Activated naive CD8-positive, alpha-beta T cell treated with anti-CD3 and anti-CD28 coated beads, Interleukin-2, amount 50 U/mL, for 24 hours (primary cell): ENCODE measurements at places on chromosomes 3 and 15.

DNA sequence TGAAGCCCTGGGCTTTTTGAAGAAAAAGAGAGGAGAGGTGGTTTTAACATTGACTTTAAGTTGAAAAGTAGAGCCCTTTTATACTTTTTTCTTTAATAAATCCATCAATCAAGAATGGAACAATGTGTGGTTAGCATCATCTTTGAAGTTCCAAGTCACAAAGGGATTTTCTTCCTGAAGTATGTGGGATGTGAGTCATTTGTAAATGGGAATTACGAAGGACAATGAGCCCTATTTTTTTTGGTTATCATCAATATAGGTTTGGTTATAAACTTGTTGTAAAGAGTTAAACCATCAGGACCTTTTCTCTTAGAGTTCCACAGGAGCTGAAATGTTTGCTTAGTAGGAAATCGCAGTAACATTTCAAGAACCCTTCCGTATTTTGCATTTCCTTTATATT is 38.3 kb downstream of the PIK3CA start:
- no peak for DNase-seq

DNA sequence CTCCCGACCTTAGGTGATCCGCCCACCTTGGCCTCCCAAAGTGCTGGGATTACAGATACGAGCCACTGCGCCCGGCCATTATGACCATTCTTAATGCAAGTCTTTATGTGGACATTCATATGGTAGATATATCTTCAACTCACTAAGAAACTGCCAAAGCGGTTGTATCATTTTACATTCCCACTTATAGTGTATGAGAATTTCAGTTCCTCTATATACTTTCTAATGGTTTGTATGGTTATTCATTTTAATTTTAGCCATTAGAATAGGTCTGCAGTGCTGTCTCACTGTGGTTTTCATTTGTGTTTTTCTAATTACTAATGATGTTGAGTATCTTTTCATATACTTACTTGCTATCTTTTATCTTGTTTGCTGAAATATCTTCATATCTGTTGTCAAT is 32.5 kb downstream of the TCF12 start:
- DNase-seq = no peak

DNA sequence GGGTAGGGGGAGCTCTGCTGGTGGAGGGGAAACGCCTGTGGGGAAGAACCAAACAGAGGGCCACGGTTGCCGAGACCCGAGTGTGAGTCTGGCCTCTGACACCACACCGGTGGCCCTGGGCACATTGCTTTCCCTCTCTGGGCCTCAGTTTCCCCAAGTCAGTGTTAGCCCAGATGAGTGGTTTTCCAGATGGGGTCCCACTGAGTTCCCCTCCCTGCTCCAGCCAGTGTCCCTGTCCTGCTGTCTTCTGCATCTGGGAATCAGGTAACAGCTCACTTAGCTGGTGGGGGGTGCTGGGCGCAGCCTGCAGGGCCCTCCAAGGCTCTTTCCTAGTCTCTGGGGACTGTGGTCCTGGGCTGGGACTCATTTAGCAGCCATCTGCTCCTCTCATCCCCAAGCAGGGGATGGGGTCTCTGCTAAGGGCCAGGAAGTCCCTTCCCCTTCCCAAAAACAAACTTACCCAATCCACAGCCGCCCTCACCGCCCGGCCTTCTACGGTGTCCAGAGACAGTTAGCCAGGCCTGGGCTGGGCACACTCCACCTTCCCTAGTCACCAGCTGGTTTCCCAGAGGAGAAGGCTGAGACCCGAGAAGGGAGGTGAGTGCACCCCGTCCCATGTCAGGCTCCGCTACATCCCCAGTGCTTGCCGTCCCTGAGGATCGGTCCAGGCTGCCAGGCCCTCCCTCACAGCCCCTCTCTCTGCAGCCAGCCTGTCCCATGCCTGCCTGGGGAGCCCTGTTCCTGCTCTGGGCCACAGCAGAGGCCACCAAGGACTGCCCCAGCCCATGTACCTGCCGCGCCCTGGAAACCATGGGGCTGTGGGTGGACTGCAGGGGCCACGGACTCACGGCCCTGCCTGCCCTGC is 676 bp downstream of the GP9 start:
- no peak for DNase-seq

DNA sequence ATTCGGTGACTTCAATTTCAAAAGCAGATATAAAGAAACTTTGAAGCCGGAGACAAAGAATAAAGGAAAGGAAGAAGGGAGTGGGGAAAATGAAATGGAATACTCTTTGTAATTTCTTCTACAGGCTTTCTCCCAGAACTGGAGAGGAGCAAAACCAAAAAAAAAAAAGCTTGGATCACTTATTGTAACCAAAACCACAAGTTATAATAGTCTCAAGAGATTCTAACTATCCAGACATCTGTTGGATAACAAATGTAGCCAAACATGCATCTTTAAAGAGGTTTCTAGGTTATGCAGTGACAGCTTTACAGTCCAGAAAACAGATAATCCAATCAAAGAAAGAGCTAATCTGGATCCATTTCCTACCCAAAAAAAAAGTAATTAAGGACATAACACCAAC is 36.2 kb downstream of the VGLL3 start:
- DNase-seq = no peak

DNA sequence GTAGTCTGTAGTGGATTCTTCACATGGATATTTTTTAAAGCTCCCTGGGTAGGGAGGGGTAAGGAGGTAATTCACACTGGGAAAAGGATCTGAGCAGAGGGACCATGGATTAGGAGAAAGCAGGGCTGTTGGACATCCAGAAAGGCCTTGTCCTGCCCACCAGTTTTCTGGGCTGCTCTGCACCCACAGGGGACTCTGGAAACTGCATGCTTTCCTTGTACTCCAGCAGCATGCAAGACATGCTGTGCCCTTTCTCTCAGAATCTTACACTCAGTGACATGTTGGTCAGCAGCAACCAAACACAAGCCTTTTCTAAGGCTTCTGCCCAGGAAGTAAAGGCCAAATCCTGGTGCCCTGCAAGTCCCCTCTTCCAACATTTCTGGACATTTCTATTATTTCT is 2.5 kb upstream of the FBN1 start:
- DNase-seq = no peak

- no peak for DNase-seq
These were observed 3.5 kb upstream of the UBE2E2 start for GRCh38 chr3:23199649-23200048.

DNA sequence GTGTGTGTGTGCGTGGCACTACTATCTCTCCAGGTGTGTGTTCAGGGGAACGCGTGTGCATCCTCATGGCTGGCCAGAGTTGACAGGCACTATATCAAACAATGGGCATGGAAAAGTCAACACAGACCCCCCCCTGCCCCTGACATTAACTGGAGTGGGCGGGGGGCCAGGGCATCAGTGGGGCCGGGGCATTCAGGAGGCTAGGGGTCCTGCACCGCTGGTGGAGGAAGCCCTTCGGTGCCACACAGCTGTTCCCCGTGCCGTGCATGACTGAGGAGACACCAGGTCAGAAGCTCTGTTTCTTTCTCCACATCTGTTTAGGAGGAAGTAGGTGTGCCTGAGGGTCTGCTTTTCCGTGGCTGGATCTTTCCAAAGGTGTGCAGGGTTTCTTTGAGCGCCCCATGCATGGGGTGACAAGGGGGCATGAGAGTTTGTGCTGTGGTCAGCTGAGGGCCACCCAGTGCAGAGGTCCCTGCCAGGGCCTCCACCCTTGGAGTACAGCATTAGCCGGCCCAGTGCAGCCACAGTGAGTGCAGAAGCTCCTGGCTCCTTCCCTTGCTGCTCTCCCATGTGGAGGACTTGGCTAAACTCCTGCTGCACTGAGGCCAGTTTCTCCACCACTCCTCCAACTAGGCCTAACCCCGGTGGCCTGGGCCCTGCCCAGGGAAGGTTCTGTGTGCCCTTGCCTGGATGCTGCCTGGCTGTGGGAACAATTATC is 7.5 kb downstream of the C3orf22 start:
- no peak for DNase-seq

- no peak for DNase-seq
These were observed 11.9 kb upstream of the MUC20 start for GRCh38 chr3:195708626-195709481.

- DNase-seq = peak; percentile 27
These were observed 263.6 kb upstream of the HES1 start for GRCh38 chr3:193872265-193872753.

GRCh38 chr3:46006238-46007032 is 10.8 kb upstream of the FYCO1 start:
- DNase-seq = no peak

DNA sequence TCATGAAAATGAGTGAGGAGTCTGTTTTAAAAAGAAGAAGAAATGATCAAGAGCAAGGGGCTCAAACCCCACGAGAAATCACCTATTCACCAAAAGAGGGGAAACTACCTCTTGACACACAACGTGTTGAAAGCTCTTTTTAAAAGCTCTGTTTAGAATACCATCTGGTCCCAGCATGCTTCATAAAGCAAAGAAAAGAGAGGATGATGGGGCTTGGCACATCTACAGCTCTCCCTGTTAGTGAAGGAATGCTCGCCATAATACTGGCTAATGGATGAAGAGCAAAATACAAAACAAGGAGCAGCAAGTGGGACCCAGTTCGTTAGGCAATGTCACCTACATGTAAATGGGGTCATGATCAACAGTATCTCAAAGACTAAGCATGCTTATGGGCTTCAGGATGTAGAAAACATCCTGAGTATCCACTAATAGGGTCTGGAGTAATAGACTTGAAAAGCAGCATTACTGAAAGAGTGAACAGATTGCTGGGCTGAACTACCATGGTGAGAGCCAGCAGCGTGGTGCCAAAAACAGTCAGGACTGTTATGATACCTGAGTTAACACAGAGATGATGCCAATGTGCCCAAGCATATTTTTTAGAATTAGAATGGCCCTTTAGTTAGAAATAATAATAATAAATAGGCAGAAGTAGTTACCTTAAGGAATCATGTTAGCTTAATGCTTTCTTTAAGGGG is 159.7 kb upstream of the POU1F1 start:
- DNase-seq = no peak

- peak; percentile 79 for DNase-seq
These were observed at the start of gene PDCD7 for GRCh38 chr15:65133548-65134200. TSS of gene PDCD7 (minus strand) at chr15:65133808. CDS start at chr15:65133781, 27 bp downstream.

DNA sequence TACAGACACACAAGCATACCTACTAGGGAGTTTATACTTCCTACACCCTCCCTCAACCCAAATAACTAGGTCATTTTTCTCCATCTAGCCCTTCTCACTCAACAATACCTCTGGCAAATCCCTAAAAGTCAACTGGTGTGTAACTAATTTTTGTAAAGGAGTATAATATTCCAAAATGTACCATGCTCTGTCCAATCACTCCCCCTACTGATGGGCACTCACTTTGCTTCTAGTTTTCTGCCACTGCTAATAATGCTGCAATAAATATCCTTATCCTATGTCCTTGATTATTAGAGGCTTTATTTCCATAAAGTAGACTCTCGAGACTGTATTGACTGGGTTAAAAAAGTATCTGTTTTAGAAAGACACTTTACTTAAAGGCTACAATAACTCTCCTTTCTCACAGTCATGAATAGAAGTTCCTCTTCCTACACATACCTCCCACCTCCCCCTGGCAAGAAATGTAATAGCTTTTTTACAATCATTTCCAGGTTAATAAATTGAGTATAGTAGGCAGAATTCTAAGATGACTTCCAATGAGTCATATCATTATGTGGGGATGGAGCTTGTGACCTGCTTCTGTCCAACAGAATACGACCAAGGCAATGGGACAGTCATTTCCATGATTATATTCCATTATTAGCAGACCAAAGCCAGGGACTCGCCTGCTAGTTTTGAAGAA is 30.0 kb downstream of the SHQ1 start:
- no peak for DNase-seq

DNA sequence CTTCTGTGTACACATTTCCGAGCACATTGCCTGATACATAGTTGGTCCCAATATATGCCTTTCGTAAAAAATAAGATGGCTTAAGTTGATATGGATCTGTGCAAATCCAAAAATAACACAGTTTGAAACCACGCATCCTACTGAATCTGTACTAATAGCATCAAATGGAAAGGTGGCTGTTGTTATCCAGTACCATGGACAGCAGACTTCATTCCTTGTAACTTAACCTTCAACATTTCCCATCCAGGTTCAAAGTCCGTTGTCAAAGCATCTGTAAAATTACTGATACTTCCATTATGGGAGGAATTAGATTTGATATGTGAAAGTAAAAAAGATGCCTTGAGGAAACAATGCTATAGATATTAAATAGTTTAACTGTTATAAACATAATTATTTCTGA is 65.5 kb upstream of the C3orf49 start:
- DNase-seq = no peak

DNA sequence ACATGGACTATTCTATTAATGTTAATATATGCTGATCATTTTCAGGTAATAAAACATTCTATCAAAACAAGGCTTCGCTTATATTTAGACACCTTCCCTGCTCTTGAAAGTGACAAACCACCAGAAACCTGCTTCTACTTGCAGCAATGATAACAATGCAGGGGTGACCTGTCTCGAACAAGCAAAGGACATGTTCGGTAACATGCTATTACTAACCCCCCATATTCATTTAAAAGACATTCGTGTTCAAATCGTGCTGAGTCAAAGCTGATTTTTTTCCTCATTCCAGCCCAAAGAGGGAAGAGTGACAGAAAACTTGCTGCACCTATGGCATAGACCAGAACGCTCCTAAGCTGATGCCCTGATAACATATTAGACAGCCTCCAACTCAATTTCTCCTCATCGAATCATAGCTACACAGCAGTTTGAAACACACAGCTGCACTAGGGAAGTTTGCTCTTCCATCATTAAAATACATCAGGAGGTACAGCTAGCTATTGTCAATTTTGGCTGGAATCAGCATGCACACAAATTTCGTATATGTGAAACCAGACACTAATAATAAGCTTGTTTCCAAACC is 341.5 kb downstream of the FOXP1 start:
- no peak for DNase-seq

- DNase-seq = no peak
These were observed 87.3 kb downstream of the PEX5L start for GRCh38 chr3:179949412-179949811.

DNA sequence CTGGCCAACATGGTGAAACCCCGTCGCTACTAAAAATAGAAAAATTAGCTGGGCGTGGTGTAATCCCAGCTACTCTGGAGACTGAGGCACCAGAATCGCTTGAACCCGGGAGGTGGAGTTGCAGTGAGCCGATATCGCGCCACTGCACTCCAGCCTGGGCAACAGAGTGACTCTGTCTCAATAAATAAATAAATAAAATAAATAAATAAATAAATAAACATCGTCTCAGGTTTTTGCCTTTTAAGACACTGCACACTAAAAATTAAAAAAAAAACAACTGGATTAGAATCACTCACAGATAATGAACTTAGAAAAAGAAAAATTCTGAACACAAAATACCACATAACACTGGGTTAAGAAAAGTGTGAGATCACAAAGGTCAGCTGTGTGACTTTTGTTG is 2.4 kb downstream of the ZBTB11 start:
- DNase-seq = no peak
